ENCODE measurements at places on chromosomes 6 and 20. TPM values are rescaled to one million over a fixed set of nuclear protein-coding genes. Genes with fewer than 3 reads are reported as not detected.
A peak's percentile ranks its signal among the peaks of the same experiment; 100 is the strongest.

- peak; percentile 26 for DNase-seq
These were observed 28.3 kb upstream of the CSNK2A1 start for GRCh38 chr20:571754-572441.

GRCh38 chr6:39009476-39009875, 39.1 kb upstream of the GLP1R start:
- no peak for DNase-seq

DNA sequence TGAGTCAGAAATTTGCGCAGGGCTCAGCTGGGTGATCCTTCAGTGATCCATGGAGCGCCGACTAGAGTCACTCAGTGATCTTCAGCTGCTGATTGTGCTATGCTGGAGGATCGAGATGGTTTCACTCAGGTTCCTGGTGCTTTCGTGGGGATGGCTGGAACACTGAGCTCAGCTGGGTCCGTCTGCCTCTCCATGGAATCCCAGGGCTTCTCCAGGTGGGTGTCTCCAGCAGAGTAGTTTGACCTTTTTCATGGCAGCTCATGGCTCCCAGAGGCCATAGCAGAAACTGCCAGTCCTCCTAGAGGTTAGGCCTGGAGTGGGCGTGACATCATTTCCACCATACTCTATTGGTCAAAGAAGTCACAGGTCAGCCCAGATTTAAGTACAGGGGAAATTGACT, 88.8 kb upstream of the SIRPA start:
- no peak for DNase-seq

GRCh38 chr20:59818911-59819310, 114.5 kb downstream of the SYCP2 start:
- no peak for DNase-seq

DNA sequence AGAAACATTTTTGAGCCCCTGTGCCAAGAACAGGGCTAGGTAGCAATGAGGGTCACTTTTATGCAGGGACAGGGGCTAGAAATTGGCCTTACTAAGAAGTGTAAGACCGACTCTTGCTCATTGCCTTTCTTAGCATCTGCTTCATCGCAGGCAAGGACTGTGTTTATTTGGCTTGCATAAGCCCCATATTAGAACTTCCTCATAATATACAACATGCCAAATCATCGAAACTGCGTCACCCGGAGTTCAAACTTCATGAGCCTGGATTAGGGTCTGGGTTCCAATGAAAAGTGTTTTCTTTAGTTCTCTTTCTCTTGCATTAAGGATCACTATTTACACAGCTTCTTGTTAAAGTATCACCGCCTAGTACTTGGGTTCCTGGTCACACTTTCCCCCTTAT, 977 bp upstream of the SMAP1 start:
- no peak for DNase-seq

The TCF15 gene
- not detected for total RNA-seq

- peak; percentile 35 for DNase-seq
These were observed 121.3 kb downstream of the TRMT11 start for GRCh38 chr6:126107475-126108166.

The LRP11 gene
- 43.4 TPM for total RNA-seq

GRCh38 chr6:42740725-42741124, 5.2 kb downstream of the TBCC start:
- DNase-seq: no peak

GRCh38 chr6:158621694-158622544, 22.6 kb downstream of the DYNLT1 start:
- no peak for DNase-seq

DNA sequence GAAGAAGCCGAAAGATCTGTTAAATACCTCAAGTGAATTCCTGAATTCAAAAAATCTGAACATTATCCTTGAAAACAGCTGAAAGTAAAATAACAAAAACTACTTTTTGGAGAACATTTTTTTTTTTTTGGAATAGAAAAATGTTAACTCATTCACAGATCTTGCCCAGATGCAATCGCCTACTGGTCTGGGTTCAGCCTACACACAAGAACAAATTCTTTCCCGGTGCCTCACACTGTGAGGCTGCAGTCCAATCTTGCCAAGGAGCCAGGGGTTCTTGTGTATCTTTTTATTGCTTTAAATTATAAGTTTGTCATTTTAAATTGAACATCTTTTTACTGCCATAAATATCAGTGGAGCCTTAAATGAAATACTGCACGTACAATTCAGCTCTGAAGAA, 41.2 kb upstream of the TMEM200A start:
- peak; percentile 30 for DNase-seq

The SS18L1 gene
- 11.6 TPM for total RNA-seq

DNA sequence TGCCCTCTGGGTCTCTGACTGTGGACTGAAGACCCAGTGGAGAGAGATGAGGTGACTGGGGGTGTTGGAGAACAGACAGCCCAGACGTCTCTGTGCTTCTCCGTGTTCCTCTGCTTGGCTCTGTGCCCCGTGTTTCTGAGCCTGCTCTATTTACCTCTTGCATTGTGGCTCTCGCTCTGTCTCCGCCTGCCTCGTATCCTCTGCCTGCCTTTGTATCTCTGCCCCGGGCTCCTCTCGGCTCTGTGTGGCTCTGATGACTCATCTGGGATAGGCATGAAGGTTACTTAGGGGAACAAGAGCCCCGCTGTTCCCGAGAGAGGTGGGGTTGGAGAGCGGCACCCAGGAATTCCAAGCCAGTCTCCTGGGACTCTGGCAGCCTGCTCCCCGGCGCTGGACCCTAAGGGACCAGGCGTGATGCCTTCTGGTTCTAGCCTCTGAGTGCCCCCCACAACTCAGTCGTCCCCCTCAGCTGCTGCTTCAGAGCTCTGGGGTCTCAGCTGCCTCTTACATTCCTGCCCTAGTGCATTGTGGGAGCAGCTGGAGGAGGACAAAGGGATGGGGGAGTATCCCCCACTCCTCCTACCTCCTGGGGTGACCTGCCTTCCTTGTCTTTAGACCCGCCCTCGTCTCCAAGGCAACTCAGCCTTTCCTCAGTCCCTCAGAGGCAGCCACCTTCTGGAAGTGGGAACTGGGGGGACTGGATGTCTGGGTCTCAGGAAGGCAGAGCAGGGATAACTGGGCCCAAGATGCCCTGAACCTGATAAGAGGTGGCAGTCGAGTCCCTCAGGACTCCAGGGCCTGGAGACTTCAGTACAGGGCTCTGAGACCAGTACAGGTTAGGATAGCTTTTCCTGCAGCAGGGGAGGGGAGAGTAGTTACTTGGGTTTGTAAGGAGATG, 1.9 kb downstream of the DDR1 start:
- peak; percentile 89 for DNase-seq

DNA sequence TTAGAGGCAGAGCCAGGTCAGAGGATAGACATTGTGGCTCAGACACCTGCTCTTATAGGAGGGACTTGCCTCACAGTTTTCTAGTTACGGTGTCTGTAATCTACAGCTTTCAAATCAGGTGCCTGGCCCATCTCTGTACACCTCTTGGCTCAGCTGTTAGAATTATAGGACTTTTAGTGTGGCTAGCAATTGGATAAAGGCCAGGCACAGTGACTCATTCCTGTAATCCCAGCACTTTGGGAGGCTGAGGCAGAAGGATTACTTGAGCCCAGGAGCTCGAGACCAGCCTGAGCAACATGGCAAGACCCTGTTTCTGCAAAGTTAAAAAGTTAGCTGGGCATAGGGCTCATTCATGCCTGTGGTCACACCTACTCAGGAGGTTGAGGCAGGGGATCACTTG, 20.0 kb downstream of the BRPF3 start:
- peak; percentile 18 for DNase-seq

GRCh38 chr6:37110500-37111461, 59.2 kb upstream of the PIM1 start:
- no peak for DNase-seq

The TRIM40 gene
- not detected for total RNA-seq

DNA sequence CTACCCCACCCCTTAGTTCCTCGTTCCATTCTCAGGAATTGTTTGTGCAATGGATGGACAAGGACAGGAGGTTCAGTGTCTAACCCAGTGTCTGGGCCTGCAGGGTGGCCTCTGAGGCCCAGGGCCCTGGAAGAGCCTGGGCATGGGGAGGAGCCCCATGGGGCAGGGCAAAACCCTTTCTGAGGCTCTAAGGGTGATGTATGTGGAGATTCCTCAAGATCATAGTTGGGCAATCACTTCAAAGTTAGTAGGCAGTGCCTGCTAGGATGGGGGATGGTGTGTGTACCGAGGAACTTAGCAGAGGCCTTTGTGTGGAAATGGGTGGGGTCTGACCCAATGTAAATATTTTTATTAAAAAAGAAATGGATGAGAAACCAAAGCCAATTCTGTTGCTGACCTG, 6.7 kb upstream of the C2 start:
- DNase-seq: no peak

The IFT52 gene
- 43.6 TPM for total RNA-seq

- no peak for DNase-seq
These were observed 23.8 kb upstream of the PYGB start for GRCh38 chr20:25223765-25224720.

GRCh38 chr6:169707772-169708171, 5.8 kb downstream of the C6orf120 start:
- DNase-seq: no peak

The DZANK1 gene
- 1.7 TPM for total RNA-seq

- peak; percentile 72 for DNase-seq
These were observed 19.9 kb downstream of the EZR start for GRCh38 chr6:158799051-158799792.
